A549 treated with CORT108297 at 1 μM for 4 hours (cell line): ENCODE measurements at places on chromosomes 2 and 18. TPM values are rescaled to one million over a fixed set of nuclear protein-coding genes. Genes with fewer than 3 reads are reported as not detected.

The KCNK3 gene
- total RNA-seq, result 0.53 to 1.2 TPM (median 1.0 TPM) in 5 replicates

The C2orf66 gene
- 0.06 to 0.13 TPM (median 0.07 TPM) in 3 of 5 replicates, not detected in the others for total RNA-seq

The CD8B gene
- not detected in 5 replicates for total RNA-seq

The AQP12B gene
- not detected in 5 replicates for total RNA-seq

The CNGA3 gene
- total RNA-seq, result 0.06 TPM in 1 of 5 replicates, not detected in the others

The TMEM182 gene
- 3.6 to 5.9 TPM (median 5.3 TPM) in 5 replicates for total RNA-seq

The SERPINB3 gene
- total RNA-seq, result 0.06 to 0.17 TPM (median 0.08 TPM) in 5 replicates

The SDC1 gene
- total RNA-seq, result 153 to 217 TPM (median 189 TPM) in 5 replicates

The LRRC30 gene
- total RNA-seq, result not detected in 5 replicates

The ALK gene
- not detected in 5 replicates for total RNA-seq

The NAT8 gene
- total RNA-seq, result not detected in 5 replicates

The SRD5A2 gene
- 0.01 to 0.05 TPM (median 0.03 TPM) in 4 of 5 replicates, not detected in the other for total RNA-seq

The COL4A3 gene
- 0.43 to 1.2 TPM (median 0.69 TPM) in 5 replicates for total RNA-seq

The RTP5 gene
- total RNA-seq, result not detected in 5 replicates

The HOXD11 gene
- total RNA-seq, result 6.2 to 9.1 TPM (median 7.8 TPM) in 5 replicates

The QPCT gene
- total RNA-seq, result 16.9 to 19.5 TPM (median 18.4 TPM) in 5 replicates

The ST8SIA3 gene
- not detected in 5 replicates for total RNA-seq

The CKAP2L gene
- 12.6 to 18.8 TPM (median 13.7 TPM) in 5 replicates for total RNA-seq

The NGEF gene
- 15.2 to 21.6 TPM (median 17.6 TPM) in 5 replicates for total RNA-seq

The TYMS gene
- 165 to 179 TPM (median 177 TPM) in 5 replicates for total RNA-seq

The SH3BP4 gene
- 31.6 to 37.3 TPM (median 34.5 TPM) in 5 replicates for total RNA-seq

The TLX2 gene
- 0.16 to 0.44 TPM (median 0.27 TPM) in 5 replicates for total RNA-seq
